CD4-positive, alpha-beta T cell treated with Interleukin-15 for 1 hour (primary cell): ENCODE measurements at places on chromosomes 1 and 21.

DNA sequence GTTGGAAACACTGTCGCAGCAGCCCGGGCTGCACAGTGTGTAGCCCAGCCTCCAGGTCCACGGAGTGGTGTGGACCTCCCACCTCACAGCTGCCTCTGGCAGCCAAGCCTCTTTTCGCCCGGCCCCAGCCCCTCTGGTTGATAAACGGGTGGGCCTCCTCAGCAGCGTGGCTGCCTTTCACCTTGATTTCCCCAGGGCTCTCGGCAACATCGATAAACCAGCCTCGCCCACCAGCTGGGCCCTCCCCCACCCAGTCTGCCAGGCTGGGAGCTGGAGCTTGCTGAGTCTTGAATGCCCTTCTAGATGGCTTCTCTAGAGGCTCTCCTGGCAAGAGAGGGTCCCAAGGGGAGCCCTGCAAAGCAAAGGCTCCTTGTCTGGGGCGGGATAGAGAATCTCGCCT is 31.0 kb upstream of the LHX4 start:
- no peak for DNase-seq

DNA sequence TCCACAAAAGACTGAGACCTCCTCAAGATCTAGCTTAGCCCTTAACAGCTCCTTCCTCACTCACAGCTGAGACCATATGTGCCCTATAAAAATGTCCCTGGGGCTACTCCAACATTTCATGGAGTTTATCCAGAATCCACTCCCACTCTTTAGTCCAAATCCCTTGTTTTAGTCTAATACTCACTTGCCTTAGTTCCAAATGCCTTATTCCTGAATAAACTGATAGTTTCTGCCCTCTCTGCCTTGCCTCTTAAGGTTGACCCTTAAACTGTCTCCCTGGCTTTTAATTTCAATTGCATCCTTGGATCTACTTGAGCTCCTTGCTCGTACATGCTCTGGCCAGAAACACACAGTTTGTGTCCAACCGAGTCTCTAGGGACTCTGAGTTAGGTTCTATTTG is 47.3 kb upstream of the LYPLAL1 start:
- no peak for DNase-seq

DNA sequence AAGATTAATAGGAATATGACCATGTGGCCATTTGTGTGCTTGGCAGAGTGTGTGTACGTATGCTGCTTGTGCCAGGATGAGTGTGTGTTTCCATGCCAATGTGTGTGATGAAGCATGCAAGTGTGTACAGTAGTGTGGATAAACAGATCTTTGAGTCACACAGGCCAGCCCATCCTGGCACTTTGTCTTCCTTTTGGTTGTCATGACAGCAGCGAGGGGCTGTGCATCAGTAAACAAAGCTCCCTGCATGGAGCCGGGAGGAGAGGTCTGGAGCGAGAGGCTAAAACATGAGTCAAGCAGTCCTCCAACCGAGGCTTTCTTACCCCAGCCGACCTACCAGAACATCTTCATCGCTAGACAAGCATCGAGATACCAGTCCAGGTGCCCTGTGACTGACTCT is 221.2 kb downstream of the CACNA1E start:
- DNase-seq, result no peak

- DNase-seq, result no peak
Measured at GRCh38 chr1:14071581-14071980, 371.6 kb downstream of the PRDM2 start.

DNA sequence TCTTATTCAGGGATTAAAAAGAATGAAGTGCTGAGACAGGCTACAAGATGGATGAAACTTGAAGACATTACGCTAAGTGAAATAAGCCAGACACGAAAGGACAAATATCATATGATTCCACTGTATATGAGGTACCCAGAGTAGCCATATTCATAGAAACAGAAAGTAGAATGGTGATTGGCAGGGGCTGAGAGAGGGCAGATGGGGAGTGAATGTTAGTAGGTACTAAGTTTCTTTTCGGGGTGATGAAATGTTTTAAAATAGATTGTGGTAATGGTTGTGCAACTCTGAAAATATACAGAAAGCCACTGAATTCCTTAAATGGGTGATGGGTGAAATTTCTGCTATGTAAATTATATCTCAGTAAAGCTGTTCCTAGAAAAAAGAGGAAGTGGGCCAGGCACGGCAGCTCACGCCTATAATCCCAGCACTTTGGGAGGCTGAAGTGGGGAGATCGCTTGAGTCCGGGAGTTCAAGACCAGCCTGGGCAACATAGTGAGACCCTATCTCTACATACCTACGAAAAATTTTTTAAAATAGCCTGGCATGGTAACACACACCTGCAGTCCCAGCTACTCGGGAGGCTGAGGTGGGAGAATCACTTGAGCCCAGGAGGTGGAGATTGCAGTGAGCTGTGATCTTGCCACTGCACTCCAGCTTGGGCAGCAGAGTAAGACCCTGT is 15.9 kb downstream of the SLC27A3 start:
- DNase-seq, result peak; percentile 73

GRCh38 chr1:208225954-208226937 is 17.9 kb downstream of the PLXNA2 start:
- no peak for DNase-seq

DNA sequence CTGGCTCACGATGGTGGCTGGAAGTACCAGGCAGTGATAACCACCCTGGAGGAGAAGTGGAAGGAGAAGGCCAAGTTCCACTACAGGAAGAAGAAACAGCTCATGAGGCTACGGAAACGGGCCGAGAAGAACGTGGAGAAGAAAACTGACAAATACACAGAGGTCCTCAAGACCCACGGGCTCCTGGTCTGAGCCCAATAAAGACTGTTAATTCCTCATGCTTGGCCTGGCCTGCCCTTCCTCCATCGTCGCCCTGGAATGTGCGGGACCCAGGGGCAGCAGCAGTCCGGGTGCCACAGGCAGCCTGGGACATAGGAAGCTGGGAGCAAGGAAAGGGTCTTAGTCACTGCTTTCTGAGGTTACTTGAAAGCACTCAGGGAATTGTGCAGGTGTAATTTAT is 10.8 kb downstream of the IL24 start:
- DNase-seq, result no peak

- peak; percentile 34 for DNase-seq
Measured at GRCh38 chr1:59696421-59697115, 118.2 kb upstream of the HOOK1 start.

- DNase-seq, result no peak
Measured at GRCh38 chr1:48216941-48217340, 5.6 kb upstream of the SLC5A9 start.

DNA sequence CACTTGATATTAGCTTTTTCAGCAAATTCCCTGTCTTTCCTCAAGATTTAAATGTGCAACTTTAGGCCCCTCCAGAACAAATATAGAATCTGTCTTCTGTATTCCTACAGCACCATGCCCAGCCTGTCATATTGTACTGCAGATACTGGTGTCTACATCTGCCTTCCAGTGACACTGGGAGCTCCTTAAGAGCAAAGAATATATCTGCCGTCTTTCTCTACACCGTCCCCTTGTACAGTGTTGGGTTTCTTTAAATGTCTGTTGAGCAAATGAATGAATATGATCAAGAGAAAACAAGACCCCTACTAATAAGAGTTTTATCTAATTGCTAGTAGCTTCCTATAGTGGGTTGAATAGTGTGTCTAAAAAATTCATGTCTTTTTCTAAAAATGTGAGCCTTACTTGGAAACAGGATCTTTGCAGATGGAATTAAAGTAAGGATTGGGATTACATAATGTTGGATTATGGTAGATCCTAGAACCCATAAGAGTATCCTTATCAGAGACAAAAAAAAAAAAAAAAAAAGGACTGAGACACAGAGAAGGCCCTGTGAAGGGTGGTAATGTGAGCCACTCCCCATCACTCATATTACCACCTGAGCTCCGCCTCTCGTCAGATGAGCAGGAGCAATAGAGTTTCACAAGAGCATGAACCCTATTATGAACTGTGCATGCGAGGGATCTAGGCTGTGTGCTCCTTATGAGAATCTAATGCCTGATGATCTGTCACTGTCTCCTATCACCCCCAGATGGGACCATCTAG is 128.6 kb downstream of the FAF1 start:
- DNase-seq, result no peak

- no peak for DNase-seq
Measured at GRCh38 chr1:25773441-25774125, 26.4 kb upstream of the SELENON start.

DNA sequence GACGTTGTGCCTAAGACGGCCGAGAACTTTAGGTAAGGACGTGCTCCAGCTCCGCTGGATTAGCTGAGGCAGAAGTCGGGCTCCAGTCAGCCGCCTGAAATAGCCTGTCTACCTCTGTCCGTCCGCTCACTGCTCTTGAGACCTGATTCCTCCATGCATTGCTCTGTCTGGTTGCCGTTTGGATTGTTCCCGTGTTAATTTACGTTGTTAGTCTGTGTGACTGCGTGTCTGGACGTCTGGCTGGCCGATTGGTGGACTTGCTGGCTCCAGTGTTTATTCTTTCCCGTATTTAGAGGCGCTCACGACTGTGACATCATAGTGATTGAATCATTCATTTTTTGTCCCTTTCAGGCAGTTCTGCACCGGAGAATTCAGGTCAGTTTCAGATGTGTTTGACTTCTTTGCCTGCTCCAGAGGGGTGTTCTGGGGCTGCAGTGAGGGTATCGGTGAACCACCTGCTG is 684 bp downstream of the PPIH start:
- DNase-seq, result no peak

DNA sequence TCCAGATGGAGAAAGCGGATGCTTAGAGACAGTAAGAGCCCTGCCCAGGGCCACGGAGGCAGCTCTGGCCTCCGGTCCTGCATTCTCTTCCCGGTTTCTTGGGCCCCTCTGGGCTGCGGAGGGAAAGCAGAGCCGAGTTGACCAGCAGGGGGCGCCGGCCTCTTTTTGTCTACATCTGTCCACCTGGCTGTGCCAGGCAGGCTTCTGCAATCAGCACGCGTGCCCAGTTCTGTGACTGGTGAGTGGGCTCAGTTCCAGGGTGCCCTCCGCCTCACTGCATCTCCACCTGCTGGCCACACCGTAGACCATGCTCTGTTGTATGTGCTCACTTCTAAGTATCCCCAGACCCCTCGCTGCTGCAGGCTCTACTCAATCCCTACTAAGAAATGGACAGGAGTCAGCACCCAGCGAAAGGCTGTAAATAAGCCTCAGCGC is 6.7 kb upstream of the HUNK start:
- DNase-seq, result peak; percentile 36

DNA sequence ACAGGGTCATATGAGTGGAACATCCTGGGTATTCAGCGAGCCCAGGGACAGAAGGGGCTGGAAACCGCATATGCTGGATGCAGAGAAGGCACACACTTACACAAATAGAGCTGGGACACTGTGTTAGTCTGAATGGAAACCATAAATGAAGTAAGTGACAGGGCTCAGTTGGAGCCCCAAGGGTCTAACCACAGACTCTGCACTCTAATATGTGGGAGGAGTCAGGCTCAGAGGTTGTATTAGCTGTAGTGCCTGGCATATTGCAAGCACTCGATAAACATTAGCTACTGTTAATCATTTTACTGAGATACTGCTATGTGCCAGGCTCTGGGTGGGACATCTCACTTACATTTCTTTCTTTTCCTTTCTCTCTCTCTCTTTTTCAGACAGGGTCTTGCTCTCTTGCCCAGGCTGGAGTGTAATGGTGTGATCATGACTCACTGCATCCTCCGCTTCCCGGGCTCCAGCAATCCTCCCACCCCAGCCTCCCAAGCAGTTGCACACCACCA is 6.5 kb upstream of the OLIG1 start:
- no peak for DNase-seq

DNA sequence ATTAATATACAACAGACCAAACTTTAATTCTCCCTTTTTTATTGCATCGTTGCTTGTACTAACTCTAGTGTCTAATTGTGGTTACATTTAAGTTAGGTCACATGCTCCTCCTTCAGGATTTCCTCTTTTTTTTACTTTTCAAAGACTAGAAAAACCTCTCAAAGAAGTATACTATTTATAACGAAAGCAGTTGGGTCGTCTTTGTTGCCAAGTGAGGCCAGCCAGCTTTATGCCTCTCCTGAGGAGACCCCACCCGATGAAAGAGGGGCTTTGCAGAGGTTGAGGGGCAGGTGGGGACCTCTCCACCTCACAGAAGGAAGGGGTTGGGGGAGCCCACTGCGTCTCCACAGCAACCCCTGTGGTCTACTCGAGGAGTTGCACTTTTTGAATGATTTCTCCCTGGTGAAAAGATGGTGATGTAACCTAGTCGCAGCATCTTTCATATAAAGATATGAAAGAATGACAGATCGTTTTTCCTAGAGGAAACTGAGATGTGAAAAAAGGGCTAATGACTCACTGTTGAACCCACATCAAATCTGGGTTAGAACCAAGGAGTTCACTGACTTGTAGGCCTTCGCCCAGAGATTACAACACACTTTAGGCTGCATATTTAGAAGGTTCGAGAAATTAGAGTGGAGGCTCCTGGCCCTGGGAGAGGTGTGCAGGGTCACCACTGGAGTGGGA is 6.4 kb downstream of the TGFB2 start:
- DNase-seq, result peak; percentile 31

- DNase-seq, result no peak
Measured at GRCh38 chr1:193533853-193534252, 347.4 kb upstream of the B3GALT2 start.

- peak; percentile 17 for DNase-seq
Measured at GRCh38 chr1:198121056-198121826, 35.6 kb upstream of the NEK7 start.

- DNase-seq, result no peak
Measured at GRCh38 chr1:66478116-66478515, 55.8 kb upstream of the SGIP1 start.
